ENCODE measurements at places on chromosomes 16 and 17.

DNA sequence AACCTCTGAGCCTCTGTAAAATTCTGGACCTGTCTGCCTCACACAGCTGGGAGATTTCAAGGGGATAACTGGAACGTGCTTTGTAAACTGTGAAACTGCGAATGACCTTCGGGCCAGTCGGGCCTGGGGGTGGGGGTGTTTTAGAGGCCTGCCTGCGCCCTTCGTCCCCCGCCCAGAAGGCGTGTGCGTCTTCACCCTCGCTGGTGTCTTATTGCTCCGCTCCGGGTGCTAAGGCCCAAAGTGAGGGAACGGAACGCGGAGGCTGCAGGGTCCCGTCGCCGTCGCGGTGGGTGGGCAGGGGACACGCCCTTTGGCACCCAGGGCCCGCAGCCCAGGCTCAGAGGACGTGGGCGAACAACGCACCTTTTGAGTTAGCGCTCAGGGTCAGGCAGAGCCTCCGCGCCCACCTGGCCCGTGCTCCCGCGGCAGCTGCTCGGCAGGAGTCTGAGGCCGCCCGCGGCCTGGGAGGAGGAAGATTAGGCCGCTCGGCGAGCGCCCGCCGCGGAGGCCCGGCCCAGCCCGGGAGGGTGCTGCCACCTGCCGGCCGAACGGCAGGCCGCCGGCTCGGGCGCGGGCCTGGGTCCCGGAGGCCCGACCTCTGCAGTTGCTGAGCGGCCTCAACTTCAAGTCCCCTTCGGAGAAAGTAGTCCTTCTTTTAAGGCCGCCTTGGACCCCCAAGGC is 29.7 kb downstream of the DCAKD start:
- peak; percentile 85 for DNase-seq

DNA sequence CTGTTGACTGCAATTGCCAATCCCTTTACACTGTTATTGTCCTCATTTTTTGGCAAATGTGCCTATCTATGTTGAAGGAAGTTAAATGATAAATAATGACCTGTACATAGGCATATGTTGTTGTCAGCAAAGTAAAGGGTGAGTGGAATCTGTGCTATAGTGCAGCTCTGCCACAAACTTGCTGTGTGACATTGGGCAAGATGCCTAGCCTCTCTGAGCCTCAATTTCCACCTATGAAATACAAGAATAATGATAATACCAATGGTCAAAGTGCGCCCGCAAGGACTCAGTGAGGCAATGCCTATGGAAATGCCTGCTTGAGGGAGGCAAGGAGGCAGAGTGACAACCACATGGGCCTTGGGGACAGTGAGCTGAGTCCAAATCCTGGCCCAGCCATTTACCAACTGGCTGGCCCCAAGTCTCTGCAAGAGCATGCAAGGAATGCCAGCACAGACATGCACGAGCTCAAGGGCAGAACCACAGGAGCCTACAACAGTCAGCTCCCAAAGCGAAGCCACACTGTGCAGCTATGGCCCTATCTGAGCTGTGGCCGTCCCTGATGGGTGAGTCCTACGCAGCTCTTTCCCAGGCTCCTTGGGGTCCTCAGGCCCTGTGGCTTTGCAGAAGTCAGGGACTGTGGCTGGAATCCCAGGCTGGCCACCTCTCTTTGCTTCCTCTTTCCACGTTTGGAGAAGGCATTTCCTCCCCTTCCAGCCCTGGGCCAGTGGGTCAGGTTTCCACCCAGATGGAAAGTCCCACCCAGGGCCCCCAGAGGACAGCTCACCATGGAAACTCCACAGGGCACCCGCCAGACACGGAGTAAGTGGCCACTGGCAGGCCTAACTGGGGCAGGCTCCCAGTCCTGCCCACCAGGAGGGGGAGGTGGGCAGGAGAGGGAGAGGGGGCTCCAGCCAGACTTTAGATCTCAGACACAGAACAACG is 82.1 kb downstream of the ZNF423 start:
- no peak for DNase-seq

GRCh38 chr17:77373299-77374169 is 232.8 kb downstream of the SEC14L1 start:
- DNase-seq, result peak; percentile 86

DNA sequence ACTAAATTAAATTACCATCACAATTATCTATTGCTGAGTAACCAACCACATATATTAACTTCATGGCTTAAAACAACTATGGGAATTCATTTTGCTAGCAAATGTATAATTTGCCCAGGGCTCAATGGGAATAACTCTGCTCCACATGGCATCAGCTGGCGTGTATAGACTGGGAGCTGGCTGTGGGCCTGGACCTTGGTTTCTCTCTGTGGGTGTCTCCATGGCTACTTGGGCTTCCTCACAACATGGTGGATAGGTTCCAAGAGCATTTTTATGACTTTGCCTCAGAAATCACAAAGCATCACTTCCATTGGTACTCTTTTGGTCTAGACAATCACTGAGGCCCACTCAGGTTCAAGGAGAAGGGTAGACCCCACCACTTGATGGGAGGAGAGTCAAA is 144.9 kb downstream of the SOCS1 start:
- no peak for DNase-seq

DNA sequence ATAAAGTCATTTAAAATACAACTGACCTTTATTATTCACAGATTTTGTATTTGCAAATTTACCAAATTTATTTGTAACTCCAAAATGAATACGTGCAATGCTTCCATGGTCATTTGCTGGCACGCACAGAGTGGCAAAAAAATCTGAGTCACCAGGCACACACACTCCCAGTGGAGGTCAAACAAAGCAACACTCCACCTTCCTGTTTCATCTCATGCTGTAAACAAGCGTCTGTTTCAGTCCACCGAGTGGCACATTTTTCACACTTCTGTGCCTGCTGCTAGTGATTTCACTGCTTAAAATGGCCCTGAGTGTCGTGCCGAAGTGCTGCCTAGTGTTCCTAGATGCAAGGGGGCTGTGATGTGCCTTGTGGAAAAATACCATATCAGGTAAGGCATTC is 17.8 kb upstream of the ITGAE start:
- DNase-seq, result no peak
